Epithelial cell of prostate (primary cell): ENCODE measurements at places on chromosomes 7 and 10.

DNA sequence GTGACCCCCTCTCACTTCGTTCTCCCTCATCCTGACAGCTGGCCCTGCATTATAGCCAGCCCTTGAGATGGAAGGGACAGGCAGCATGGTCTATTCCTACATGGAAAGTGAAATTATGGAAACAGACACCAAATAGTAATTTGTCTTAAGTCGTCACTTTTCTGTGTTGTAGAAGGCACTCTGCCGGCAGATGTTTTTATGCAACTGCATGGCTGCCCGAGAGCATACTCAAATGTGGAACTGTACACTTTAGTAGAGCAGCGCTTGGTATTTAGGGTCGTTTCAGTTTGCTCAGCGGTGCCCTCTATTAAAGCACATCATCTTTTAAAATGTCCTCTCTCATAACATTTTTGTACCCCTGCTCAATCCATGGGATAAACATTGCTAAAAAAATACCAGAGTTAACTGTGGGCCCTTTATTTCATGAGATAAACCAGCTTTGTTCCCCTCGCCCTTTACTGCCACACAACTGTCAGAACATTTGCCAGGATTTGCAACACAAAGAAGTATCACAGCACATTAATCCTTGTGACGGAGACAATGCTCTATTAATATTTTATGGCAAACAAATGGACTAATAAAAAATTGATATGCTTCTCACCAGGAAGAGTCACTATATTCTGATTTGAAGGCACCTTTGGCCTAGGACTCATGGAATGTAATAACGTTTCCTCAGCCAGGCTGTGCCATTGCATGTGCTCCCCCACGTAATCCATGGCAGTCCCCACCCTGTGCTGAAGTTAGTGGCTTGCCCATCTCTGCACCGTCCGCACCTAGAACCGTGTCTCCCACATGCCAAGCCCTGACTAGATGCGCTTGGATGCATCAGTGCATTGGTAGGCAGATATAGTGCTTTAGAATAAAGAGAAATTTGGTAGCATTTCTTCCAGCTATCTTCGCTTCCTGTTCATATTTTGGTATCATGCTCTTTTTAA lies 221.3 kb downstream of the PAXIP1 start:
- DNase-seq = no peak

- DNase-seq = no peak
Observed at GRCh38 chr10:114430688-114431413, 26.5 kb upstream of the AFAP1L2 start.

GRCh38 chr7:44884621-44885393 lies 523 bp downstream of the PURB start:
- no peak for DNase-seq

DNA sequence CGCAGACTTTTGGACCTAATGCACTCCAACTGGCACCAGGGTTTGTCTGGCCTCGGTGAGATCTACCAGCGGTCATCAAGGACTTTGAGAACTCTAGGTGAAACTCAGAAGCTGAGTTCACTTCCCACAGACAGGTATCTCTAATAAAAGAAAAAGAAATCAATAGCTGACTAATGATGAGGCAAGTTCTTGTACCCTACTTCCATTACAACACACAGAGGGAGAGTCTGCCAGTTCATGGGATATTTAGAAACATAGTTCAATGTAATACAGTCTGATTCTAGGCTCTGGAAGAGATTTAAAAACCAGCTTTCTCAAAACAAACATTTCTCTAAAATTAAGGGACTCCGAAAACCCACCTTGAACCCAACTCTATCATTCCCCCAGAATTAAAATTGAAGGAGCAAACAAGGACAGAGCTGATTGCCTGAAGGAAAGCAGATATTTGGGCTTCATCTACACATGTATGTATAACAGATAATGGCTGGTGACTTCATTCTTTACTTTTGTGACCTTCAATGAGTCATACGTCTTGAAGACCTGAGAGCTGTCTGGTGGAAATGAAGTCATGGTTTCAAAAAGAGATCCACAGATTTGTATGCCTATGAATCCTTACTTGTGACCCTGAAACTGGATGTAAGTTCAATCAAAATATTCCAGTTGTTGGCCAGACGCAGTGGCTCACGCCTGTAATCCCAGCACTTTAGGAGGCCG lies 2.7 kb upstream of the PNLIPRP1 start:
- no peak for DNase-seq

DNA sequence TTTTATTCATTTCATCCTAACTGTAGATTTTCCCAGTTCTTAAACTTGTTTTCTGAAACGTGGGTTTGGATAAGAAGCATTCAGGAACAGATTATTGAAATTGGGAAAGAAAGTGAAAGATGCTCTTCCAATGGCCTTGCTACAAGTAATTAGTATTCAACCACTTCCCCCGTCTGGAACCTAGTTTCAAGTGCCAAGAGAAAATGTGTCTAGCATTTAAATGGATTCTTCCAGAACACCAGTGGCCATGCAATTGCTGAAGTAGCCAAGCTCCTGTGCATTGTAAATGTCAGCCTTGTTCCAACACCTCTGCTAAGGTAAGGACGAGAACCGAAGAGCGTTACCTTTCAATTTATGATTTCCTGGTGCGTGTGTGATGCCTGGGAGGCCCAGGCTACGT lies 68.2 kb downstream of the PFKFB3 start:
- no peak for DNase-seq

DNA sequence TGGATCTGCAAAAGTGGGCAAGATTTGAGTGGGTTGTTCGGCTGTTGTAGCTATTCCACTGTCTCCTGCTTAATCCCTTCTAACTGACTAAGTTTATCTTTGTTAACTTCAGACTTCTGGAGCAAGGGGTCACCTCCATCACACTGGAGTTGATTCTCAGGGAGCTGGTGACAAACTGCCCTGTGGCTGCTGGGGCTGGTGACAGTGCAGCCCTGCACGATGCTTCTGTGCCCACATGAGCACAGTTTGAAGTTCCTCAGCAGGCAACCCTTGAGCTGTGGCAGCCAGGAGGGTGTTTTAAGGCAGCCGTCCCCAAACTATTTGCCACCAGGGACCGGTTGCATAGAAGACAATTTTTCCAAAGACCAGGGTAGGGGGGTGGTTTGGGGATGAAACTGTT lies 40.5 kb downstream of the ADRB1 start:
- DNase-seq = no peak

DNA sequence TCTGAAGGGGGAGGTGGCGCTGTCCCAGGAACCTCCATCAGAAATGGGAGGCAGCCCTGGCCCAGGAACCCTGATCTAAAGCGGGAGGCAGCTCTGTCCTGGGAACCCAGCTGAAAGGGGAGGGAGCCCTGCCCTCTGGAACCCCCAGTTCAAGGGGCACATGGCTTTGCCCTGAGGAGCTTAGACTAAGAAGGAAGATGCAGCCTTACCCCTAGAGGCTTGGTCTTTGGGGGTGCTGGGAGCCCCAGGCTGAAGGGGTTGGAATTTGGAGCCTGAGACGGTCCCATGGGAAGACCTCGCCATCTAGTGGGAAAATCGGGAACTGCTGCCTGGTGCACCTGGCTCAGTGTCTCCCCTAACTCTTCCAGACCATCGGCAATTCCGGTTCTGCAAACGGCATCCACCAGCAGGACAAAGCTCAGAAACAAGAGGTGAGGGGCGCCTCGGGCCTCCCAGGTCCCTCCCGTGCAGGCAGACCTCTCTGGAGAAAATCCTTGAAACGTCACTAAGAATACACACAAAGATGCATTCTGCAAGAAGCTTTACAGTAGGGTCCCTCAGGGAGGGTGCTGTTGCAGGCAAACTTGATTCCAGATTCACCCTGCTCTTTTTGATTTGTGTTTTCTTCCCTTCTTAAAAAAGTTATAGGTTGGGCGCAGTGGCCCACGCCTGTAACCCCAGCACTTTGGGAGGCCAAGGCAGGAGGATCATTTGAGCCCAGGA lies 52.4 kb upstream of the GTF2IRD1 start:
- DNase-seq = no peak

DNA sequence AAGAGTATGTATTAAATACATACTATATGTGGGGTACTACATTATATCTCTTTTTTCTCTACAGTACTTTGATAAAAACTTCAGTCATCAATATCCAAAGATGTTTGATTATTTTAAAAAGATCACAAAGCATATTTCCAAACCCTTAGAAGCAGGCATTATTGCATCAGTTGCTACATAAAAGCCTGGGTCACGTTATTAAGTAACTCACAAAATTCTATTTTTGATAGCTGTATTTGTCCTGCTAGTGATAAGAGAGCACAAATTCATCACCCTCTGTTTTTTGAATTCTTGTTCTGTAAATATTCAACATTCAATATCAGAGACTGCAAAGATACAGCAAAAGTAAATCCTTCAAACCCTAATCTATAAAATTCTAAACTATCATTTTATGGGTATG lies 30.0 kb downstream of the A1CF start:
- DNase-seq = no peak

DNA sequence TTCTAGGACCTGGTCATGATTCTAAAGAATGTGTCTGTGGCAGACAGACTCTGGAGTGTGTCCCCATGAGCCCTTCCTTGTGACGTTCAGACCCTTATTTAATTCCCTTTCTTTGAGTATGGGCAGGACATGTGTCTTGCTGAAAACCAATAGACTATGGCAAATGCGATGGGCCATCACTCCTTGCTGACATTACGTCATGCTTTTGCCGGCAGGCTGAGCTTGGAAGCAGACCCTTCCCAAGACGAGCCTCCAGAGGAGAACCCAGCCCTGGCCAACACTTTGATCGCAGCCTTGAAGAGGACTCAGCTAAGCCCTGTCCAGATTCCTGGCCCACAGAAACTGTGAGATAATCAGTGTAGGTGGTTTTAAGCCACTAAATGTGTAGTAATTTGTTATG lies 18.4 kb upstream of the TMEM236 start:
- DNase-seq = no peak

DNA sequence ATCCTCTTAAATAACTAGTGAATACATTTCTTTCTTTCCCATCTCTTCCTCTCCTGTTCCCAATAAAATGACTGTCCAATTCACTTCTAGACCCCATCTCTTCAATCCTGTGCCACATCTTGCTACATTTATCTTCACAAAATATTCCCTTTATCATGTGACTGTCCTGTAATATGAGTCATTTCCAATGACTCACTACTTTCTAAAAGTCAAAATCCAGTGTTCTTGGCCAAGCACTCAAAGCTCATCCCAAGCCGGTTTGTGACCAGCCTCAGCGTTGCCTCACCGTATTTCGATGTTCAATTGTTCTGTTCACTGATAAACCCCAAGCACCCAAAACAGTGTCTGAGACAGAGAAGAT lies 104.7 kb downstream of the PARD3 start:
- DNase-seq = no peak

GRCh38 chr10:35874311-35875015 lies 232.4 kb upstream of the FZD8 start:
- DNase-seq = no peak

DNA sequence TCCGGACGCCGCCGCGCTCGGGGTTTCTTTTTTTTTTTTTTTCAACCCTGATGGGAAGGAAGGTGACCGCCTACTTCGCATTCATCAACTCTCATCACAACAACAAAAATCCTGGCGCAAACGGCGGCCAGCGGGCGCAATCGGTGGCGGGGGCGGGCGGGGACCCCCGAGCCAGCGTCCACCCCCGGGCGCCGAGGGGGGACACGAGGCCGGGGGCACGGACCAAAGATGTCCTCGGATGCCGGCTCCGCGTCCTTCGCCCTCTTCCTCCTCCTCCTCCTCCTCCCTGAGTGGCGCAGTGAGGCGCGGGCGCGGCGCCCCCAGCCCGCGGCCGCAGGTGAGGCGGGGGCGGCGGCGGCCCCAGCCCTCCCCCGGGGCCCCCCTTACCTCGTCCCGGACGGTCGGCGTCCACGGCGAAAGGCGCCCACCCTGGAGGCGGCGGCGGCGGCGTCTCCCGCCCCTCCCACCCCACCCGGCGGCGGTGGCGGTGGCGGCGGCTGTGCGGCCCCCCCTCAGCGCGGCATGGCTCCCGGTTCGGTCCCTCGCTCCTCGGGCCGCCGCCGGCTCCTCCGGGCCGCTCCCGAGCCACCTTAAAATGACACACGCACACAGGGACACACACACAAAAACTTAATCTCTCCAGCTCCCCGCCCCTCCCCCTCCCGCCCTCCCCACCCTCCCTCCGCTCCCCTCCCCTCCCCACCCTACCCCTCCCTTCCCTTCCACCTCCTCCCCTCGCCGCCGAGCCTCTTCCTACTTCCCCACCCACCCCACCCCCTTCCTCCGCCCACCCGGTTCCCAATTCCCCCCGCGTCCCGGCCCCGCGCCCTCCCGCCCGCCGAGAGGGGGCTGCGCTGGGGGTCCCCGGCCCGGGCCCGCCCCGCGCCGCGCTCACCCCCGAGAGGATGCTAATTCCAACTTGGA lies at the start of gene CTBP2:
CTBP2 (minus strand) TSS at position 632 of the 924 bp plus-strand sequence.
- no peak for DNase-seq

GRCh38 chr10:114499630-114500190 lies 95.4 kb upstream of the AFAP1L2 start:
- DNase-seq = peak; percentile 99

DNA sequence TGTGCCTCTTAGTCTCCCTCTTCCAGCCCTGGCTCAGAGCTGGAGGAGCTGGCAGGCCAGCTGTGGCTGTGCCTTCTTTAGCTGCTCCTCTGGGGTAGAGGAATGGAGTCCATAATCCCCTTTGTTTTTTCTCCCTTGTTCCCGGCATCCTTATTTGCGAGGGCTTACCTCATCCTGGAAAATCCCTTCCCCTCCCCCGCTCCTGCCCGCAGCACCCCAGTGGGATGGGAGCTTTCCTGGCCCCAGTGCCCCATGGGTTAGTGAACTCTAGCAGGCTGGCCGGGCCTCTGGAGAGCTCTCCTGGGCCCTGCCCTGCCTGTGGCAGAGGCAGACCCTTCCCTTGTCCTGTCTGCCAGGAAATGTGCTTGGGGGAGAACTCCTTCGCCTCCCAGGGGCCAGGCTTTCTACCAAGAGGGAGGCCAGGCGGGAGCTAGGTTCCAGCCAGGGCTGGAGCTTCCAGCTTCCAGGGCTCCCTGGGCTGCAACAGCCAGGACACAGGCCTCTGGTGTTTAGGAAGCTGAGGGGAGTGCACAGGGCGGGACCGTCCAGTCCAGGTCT lies 16.5 kb upstream of the TRIM8 start:
- no peak for DNase-seq

DNA sequence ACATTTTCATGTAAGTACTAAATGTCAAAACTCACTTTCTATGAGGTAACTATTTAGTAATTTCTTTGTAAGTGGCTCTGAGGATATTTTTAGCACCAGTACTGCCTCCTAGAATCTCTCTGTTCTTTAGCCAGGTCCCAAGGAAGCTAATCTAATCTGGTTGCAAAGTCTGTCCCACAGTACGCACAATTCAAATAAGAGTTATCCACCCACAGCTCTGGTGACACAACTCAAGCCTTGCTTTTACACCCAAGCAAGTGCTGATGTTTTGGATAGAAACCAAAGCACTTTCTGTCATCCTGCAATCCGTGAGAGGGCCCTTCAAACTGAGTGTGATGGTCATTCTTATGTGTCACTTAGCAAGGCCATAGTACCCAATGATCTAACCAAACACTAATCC lies 14.5 kb downstream of the GIMAP5 start:
- DNase-seq = no peak
